ENCODE measurements at places on chromosomes 7 and 10.

GRCh38 chr7:36283181-36283580 is 106.5 kb upstream of the ANLN start:
- no peak for ATAC-seq

DNA sequence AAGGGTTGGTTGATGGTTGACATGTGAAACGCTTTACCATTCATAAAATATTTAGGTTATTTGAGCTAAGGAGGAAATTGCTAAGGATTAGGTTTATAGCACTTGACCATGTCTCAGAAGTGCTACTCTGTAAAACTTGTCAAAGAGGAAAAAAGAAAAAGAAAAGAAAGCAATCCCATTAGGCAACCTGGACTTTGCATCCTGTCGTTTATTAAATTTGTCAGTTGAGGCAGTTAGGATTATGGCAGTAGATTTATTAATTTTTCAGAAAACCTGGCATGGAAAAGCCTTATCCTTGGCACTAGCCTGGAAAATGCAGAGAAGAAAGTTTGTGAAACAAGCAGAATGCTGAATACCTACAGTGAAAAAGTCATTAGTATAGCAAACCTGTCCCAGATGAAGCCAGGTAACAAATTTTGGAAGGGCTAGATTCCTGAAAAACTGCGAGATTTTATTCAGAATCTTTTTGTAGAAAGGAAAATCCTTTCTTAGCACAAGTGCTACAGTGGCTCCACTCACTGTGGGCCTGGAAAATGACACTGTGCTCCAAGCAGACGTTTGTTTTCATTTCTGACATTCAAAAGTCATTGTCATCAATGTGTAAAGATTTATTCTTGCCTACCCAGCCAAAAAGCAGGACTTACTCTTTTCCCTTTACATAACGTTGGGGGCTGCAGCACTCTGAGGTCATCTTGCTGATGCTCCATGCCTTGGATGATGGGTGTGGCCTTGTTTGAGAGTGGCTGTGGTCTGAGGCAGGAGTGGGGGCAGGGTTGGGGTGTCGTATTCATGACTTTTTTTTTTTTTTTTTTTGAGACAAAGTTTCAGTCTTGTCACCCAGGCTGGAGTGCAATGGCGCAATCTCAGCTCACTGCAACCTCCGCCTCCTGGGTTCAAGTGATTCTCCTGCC is 664.9 kb downstream of the SUGCT start:
- no peak for ATAC-seq

GRCh38 chr7:33888166-33888565 is 17.2 kb upstream of the BMPER start:
- ATAC-seq, result no peak

- ATAC-seq, result no peak
Observed at GRCh38 chr7:23893176-23893941, 183.3 kb downstream of the STK31 start.

GRCh38 chr7:8141070-8141469 is 120.9 kb downstream of the ICA1 start:
- no peak for ATAC-seq

DNA sequence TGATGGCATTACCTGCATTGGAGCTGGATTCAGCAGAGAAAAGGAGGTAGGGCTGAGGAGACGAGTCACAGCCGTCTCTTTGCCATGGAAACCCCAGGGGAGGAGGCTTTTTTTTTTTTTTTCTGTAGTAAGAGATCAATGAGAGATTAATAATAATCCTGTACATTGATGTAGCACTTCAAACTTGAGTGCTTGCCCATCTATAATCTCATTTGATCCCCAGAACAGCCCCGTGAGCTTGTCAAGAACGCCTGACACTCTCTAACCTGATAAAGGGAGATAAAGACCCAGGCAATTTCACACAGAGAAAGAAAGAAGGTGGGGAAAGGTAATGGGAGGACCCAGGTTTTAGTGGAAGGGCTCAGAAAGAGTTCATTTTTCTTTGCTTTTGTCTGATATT is 195.2 kb upstream of the FOXK1 start:
- ATAC-seq, result peak; percentile 28

Measured in esophagus mucosa (tissue), 1 donor.